ENCODE measurements at places on chromosomes 12 and 14. TPM values are rescaled to one million over a fixed set of nuclear protein-coding genes. Genes with fewer than 3 reads are reported as not detected.

DNA sequence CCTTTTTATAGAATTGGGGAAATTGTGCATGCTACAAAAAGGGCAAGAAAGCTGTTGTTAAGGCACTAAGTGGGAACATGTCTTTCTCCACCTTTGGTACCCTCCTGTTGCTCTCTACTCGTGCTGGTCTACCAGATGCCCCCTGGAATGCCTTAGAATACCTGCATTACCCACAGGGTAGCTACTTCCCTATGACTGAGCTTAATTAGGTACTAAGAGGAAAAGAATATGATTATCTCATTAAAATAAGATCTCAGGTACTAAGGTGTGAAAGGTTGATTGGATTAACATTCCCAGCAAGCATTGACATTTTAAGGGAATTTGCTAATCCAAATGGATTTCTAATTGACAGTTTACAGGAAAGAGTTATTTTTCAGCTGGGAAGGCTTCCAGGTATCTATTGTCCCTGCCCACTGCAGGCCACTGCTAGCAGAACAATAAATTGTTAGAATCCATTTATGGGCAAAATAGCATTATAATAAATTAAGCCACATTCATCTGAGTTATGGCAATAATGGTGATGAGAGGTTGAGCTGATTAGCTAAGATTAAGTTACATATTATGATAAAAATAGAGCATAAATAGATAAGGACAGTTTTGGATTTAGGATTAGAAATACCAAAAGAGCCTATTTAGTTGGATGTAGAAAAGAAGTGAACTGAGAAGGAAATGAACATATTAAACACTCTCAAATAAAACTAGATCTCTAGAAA, 67.8 kb upstream of the GRIP1 start:
- DNase-seq = no peak

Gene TAS2R50
- 0.77 TPM for total RNA-seq

GRCh38 chr12:2693244-2693860, 101.4 kb upstream of the FKBP4 start:
- DNase-seq = peak; percentile 65

GRCh38 chr12:54967461-54967860, 17.1 kb downstream of the TESPA1 start:
- DNase-seq = no peak

GRCh38 chr12:107355004-107355565, 261.7 kb upstream of the CRY1 start:
- no peak for DNase-seq

- no peak for DNase-seq
Observed at GRCh38 chr14:91295276-91295845, 50.9 kb upstream of the GPR68 start.

DNA sequence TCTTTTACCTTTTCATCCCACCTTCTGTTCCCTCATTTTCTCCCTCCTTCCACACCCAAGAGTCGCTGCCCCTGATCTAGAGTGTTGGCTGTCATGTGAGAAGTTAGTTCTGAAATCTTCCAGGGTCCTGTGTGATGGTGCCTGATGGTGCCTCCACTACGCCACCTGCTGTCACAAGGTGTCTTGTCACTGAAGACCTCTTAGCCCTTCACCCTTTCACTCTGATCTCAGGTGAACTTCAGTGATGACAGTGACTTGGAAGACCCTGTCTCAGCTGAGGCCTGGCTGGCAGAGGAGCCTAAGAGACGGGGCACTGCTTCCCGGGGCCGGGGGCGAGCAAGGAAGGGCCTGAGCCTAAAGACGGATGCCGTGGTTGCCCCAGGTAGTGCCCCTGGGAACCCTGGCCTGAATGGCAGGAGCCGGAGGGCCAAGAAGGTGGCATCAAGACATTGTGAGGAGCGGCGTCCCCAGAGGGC, 7.6 kb upstream of the PFDN5 start:
- peak; percentile 77 for DNase-seq

DNA sequence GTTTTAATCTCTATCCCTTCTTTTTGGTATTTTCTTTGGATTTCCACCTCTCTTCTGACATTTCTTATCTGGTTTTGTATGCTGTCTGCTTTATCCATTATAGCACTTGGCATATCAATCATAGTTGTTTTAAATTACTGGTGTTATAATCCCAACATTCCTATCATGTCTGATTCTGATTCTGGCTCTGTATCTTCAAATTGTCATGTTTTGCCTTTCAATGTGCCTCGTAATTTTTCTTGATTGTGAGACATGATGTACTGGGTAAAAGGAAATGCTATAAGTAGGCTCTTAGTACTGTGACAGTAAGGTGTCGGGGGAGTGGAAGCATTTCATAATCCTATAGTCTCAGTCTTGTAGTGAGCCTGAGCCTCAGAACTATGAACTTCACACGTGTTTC, 729.3 kb upstream of the NOVA1 start:
- DNase-seq = no peak

Gene KIF5A
- 18.5 TPM for total RNA-seq

DNA sequence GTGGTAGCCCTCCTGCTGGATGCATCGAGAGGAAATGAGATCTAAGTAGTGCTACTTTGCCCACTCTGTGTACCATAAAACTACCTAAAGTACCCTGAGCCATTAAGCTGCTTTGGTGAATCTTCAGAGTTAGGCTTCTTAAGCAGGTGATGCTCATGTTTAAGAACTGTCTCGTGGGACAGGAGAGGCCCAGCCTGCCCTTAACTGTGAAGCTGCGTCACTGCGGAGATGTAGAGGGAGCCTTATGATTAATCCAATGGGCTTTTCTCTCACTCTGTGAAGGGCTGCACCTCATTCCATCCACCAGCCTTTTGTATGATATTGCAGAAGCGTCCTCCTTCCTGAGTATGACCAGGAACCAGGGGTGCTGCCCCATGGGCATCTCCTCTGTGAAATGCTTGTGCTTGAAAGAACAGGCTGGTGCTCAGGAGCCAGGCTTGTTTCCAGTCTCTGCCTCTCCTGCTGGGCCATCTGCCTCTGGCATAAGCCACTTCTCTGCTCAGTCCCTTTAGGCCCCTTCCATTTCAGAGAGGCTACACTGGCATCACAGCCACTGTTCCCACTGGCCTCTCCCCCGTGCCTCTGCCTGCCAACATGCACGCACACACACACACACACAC, 6.8 kb upstream of the CCDC177 start:
- DNase-seq = no peak

GRCh38 chr12:3371018-3371417, 120.0 kb upstream of the PRMT8 start:
- DNase-seq = peak; percentile 5

Gene PKP2
- 18.2 TPM for total RNA-seq

- DNase-seq = peak; percentile 52
Observed at GRCh38 chr14:26163761-26164160, 434.1 kb downstream of the NOVA1 start.

Gene SERPINA4
- total RNA-seq = not detected

Gene IFNG
- not detected for total RNA-seq

Gene EPYC
- total RNA-seq = not detected

- DNase-seq = no peak
Observed at GRCh38 chr12:105738051-105738450, 400.7 kb downstream of the NUAK1 start.

DNA sequence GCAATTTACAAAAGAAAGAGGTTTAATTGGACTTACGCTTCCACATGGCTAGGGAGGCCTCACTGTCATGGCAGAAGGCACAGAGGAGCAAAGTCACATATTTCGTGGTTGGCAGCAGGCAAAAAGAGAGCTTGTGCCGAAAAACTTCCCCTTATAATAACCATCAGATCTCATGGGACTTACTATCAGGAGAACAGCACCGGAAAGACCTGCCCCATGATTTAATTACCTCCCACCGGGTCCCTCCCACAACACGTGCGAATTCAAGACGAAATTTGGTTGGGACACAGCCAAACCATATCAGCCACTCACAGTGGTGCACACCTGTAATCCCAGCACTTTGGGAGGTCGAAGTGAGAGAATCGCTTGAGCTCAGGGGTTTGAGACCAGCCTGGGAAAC, 68.5 kb downstream of the FBXL14 start:
- DNase-seq = peak; percentile 28

Gene KCNJ8
- 0.15 TPM for total RNA-seq

DNA sequence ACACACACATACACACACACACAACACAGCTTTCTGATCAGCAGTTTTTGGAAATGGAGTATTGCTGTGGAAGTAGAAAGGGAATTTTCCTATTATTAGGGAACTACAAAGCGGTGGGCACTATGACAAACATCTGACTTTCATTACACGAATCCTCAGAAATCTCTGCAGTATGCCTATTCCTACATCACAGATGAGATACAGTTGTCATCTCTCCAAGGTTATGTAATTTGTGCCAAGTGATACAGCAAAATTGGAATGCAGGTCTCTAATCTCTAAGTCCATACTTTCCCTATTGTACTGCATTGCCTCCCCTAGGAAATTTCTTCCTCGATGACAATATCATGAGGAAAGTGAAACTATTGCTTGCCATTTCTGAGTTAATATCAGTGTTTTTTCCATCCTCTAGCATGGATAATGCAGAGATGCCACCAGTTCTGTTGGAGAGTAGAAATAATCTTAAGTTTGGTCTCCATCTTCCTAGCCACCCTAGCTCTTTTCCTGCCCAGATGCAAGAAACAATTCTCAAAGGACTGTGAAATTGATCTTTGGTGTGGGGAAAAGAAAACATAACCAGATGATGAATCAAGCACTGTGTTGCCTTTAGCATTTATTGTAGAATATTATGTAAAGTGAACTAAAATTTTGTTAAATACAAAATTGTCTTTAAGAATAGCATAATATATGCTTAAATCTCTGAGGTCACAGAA, 94.7 kb downstream of the ERGIC2 start:
- DNase-seq = no peak

DNA sequence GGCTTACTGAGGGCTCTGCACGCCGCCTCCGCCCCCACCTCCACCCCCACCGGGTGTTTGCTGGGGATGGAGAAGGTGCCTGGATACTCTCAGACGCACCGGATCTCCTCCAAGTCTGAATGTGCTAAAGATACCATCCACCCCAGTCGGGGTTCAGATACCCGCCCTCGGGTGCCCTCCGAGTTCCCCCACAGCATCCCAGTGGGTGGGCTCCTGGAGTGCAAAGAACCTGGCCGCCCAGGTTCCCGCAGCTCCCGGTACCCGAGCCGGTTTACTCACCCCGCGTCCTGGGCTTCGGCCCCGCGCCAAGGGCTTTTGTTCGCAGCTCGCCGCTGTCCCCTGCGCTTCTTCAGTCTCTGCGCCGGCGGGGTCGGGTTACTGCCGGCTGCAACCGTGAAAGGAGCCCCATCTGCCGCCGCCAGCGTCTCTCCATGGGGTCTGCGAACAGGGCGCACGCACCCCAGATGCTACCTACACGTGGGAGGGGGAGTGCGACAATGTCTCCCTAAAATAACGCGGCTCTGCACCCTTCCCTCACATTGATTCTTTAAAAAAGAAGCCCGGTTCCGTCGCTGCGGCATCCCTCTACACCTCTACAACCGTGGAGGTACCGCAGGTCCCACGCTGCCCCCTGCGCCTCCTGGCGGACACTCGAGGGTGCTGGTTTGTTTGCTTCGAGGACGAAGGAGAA, at the start of gene CCDC177:
CCDC177 (minus strand) TSS at position 609 of the 691 bp plus-strand sequence. CDS start 1,249 bp downstream, outside the sequence.
- DNase-seq = peak; percentile 75

Gene EGLN3
- total RNA-seq = 19.8 TPM

GRCh38 chr14:23932639-23933038, 20.9 kb upstream of the DHRS4 start:
- no peak for DNase-seq

Gene ITGA5
- total RNA-seq = 12.2 TPM

GRCh38 chr12:65747338-65747737, 76.9 kb upstream of the HMGA2 start:
- no peak for DNase-seq

Gene KIF26A
- 43.0 TPM for total RNA-seq

Gene PSEN1
- total RNA-seq = 49.9 TPM

GRCh38 chr12:105485921-105486320, 155.4 kb downstream of the C12orf75 start:
- DNase-seq = no peak

Gene MAP3K9
- 20.0 TPM for total RNA-seq

- DNase-seq = no peak
Observed at GRCh38 chr12:98549371-98550110, 34.2 kb downstream of the TMPO start.

DNA sequence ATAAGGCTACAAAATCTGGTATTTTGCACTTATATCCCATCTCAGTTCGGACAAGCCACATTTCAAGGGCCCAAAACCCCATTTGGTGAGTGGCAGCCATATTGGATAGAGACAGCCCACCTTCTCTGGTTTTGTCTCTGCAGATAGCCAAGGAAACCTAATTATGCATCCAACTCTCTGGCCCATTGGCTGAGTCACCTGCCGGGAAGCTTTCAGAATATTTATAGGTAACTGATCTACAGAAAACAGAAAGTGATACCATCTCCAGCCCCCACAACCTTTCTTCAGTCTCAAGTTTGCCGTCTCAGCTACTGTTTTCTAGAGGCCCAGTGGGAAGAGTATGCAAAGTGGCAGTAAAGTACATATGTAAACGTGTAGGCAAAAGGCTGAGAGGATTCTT, 33.7 kb upstream of the PPP1CC start:
- no peak for DNase-seq

Gene RAB35
- 60.0 TPM for total RNA-seq
